ENCODE measurements at places on chromosomes 13 and 19.

GRCh38 chr13:95403349-95404140 lies 102.3 kb upstream of the ABCC4 start:
- no peak for DNase-seq

DNA sequence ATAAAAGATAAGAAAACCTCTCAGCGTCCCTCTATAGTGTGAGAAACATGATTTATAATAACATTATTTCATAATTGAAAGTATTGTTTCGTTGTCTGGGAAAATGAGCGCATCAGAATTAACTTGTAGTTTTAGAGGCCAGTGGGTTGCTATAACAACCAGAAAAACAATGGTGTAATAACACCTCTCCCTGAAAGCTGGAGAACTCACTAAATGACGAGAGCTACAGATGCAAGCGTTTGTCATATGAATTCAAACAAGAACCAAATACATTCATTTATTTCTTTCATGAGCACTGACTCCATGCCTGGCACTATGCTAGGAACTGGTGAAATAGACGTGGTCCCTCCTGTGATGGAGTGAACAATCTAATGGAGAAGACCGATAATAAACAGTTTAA lies 16.3 kb downstream of the KBTBD7 start:
- no peak for DNase-seq

GRCh38 chr13:77919921-77920294 lies 1.3 kb upstream of the EDNRB start:
- DNase-seq: no peak

GRCh38 chr19:16807549-16808284 lies 21.5 kb upstream of the SIN3B start:
- no peak for DNase-seq

DNA sequence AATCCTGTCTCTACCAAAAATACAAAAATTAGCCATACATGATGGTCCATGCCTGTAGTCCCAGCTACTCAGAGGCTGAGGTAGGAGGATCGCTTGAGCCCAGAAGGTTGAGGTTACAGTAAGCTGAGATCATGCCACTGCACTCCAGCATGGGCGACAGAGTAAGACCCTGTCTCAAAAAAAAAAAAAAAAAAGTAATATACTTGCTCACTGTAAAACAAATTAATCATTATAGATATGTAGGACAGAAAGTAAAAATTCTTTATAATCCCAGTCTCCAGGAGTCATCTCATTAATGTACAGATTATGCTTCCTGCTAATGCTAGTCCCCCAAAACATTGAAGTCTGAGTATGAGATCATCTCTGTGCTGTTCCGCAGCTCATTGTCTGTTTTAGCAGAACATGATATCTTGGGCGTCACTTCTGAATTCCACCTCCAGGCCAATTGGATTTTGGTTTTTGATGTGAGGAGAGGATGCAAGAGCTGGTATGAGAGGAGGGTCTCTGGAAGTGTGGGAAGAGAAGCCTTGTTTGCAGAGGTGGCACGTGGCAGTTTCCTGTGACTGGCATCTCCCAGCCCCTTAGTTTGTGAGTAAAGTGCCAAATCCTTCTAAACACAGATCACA lies 75.4 kb upstream of the NPAS1 start:
- no peak for DNase-seq

DNA sequence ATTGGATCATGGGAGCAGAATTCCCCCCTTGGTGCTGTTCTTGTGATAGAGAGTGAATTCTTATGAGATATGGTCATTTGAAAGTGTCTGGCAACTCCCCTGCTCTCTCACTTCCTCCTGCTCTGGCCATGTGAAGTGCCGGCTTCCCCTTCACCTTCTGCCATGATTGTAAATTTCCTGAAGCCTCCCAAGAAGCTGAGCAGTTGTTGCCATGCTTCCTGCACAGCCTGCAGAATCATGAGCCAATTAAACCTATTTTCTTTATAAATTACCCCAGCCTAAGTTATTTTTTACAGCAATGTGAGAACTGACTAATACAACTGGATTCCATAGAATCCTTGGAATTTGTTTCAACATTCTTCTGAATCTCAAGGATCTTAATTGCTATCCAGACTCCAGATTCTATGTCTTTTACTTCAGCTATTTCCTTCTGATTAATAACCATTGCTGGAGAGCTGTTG lies 328.1 kb downstream of the SLITRK5 start:
- DNase-seq: no peak

GRCh38 chr13:87057807-87058520 lies 613.2 kb upstream of the SLITRK5 start:
- no peak for DNase-seq

- DNase-seq: no peak
These were observed 1090.4 kb downstream of the PCDH9 start for GRCh38 chr13:66139701-66140100.

- no peak for DNase-seq
These were observed 926 bp upstream of the HNRNPUL1 start for GRCh38 chr19:41263042-41263849.

GRCh38 chr19:31761281-31761913 lies 412.2 kb upstream of the TSHZ3 start:
- DNase-seq: no peak

- DNase-seq: no peak
These were observed 145.3 kb downstream of the PDS5B start for GRCh38 chr13:32731576-32731975.

- no peak for DNase-seq
These were observed 6.8 kb downstream of the ZNF564 start for GRCh38 chr19:12544401-12544876.

- no peak for DNase-seq
These were observed 3.0 kb upstream of the MATK start for GRCh38 chr19:3788996-3789778.

- DNase-seq: no peak
These were observed 44.5 kb upstream of the PARP4 start for GRCh38 chr13:24557081-24557480.
